ENCODE measurements at places on chromosomes 11 and 22.

DNA sequence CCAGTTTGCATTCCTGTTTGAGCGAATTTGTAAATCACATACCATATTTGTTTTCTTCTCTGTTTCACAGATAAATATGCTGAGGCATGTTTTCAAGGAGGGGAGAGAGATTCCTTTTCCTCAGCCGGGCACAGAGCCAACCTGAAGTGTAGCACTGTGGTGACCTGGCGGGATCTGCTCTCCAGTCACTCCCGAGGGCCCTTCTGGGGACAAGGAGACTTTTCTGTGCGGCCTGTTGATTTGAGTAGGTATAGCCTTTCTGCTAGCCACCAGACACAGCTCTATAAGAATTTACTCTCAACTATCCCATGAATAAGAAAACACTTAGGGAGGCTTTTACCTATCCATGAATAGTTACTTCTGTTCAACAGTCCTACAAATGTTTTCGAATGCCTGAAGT lies 63.5 kb upstream of the FDX1 start:
- no peak for DNase-seq

DNA sequence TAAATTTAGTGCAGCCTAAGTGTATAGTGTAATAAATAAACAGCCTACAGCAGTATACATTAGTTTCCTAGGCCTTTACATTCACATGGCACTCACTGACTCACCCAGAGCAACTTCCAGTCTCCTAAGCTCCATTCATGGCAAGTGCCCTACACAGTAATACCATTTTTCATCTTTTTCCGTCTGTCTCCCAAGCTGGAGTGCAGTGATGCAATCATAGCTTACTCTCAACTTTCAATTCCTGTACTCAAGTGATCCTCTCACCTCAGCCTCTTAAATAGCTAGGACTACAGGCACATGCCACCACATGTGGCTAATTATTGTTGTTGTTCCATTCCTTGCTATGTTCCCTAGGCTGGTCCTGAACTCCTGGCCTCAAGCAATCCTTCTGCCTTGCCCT lies 54.4 kb downstream of the FCHSD2 start:
- peak; percentile 42 for DNase-seq

DNA sequence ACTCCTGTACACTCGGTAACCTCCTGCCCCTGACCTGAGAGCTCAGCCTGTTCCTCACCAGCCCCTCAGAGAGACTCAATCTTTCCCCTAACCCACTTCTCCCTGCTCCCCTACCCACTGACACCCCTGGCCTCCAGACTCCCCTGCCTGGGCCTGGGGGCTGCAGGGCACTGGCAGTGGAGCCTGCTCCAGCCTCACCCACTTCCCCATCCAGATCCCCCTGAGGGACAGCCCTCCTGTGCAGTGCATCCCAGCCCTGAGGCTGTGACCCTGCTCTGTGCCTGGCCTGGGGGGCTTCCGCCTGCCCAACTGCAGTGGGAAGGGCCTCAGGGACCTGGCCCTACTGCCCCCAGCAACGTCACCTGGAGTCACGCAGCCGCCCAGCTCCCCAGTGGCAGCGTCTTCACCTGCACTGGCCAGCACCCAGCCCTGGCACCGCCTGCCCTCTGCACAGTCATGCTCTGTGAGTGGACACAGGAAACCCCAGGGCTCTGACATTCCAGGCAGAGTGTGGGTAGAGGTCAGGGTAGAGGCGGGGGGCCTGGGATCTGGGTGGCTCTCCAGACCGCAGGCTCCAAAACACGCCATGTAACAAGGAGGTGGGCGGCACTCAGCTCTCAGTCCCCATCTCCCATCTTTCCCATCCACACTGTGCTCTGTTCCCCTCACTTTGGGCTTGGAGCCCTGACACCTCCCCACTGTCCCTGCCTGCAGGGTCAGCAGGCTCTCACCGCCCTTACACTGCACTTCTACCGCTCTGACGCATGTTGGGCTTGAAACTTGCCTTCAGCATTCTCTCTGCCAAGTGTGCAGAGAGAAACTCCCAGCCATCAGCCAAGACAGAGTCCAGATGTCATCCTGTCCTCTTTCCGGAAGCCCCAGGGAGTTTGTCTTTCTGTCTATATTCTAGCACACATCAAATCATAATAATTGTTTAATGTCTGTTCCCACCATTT lies 5.1 kb downstream of the VSIG10L2 start:
- DNase-seq = peak; percentile 85

GRCh38 chr22:19895160-19895849 lies 40.6 kb upstream of the GNB1L start:
- DNase-seq = no peak

DNA sequence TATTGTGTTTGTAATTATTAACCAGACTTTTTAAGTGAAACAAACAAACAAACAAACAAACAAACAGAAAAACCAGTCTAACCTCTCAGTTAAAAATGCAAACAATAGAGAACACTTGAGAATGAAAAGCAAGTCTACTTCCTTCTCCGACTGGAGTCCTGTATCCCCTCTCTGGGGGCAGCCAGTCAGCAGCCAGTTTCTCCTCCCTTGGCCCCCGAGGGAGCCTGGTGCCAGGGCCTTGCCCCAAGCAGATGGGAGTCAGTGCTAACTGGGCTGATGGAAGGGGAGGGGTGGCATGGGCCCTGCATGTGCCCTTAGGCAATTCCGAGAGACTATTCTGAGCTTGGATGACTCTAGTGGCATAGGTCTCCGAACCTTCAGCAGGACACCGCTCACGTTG lies 137.2 kb downstream of the GRIK4 start:
- no peak for DNase-seq

DNA sequence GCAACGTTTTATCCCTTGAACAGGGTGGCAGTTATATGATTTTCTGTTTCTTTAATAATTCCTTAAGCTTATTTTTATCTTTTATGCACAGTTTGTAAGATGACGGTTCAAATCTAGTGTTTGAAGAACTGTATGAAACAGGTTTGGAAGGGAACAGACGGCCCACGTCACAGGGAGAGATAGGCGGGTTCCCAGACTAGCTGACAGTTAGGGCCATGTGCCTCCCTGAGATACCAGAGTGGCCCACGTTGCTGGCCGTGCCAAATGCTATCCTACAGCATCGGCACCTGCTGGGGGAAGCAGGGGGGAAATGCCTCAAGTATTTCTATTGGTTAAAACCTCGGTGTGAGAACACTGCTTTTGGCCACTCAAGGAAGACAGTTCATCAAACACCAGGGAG lies 50.2 kb upstream of the BID start:
- no peak for DNase-seq

- DNase-seq = no peak
Measured at GRCh38 chr11:58446294-58446693, 4.3 kb upstream of the OR5B12 start.

- DNase-seq = no peak
Measured at GRCh38 chr22:19779685-19780268, 19.2 kb downstream of the TBX1 start.

GRCh38 chr11:65440831-65441499 lies 18.4 kb downstream of the NEAT1 start:
- peak; percentile 48 for DNase-seq

GRCh38 chr11:45361551-45361950 lies 75.4 kb upstream of the SYT13 start:
- no peak for DNase-seq

DNA sequence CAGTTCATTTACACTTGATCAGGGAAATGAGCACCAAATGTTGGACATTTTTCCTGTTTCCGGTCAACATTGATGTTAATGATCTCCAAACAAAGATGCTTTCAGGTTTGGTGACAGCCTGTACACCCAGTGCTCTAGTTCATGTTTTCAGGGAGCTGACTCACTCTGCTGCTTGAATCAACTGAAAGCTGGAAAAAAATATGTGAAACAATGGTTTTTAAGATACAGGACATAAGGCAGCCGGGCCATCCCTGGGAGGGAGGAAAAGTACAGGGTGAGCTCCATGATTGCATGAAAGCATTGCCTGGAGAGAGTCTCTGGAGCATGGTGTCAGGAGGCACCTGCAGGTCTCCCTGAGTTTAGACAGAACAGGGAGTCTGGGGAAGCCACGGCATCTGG lies 259.6 kb downstream of the TBC1D22A start:
- DNase-seq = no peak

GRCh38 chr22:21582801-21583740 lies 15.6 kb downstream of the UBE2L3 start:
- DNase-seq = no peak

DNA sequence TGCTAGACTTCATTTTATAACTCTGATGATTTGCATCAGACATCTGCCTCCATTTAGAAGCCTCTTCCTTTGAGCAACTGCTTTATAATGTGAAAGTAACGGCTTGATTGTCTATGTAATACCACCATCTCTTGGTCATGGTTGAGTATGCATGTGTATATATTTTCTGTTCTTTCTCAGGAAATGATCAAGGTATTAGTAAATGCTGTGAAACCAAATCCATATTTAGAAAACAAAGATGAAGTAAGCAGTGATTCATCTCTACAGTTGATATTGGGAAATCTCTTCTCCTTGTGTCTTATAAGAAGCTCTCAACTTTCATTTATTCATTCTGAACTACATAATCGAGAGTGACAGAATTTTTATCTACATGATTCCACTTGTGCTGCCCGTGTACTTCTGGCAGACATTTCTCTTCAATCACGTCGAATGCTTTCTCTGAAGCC lies 104.6 kb upstream of the ANO3 start:
- DNase-seq = peak; percentile 97

DNA sequence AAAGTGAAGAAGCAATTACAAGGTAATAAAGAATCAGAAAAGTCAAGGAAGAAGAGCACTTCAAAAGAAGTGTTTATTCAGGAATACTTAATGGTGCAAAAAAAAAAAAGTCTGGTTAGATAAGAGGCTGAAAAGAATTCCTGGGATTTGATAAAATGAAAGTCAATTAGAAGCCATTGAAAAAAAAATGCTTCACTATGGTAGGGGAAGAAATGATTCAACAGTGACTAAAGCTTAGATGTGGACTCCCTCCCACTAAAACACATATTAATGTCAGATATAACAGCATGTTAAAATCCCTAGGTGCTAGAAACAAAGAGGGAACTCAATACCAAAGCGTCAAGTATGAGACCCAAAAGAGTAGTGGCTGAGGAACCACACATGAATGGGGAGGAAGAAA lies 335.3 kb upstream of the PITPNB start:
- no peak for DNase-seq

DNA sequence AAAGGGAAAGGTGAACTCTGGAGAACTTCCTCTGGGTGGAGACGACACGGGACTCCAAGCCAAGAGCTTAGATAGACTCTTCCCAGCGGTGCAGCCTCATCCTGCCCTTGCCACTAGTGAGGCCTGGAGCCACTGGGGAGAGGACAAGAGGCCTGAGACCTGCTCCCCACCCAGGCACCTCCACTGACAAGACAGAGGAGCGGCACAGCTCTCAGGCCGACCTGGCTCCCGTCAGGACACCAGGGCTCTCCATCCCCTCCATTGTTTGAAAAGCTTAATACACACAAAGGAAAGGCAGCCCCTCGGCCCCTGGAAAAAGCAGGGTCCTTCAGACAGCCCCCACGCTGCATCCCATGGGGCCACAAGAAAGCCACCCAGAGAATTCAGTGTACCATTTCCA lies 29.6 kb downstream of the POLDIP3 start:
- no peak for DNase-seq

DNA sequence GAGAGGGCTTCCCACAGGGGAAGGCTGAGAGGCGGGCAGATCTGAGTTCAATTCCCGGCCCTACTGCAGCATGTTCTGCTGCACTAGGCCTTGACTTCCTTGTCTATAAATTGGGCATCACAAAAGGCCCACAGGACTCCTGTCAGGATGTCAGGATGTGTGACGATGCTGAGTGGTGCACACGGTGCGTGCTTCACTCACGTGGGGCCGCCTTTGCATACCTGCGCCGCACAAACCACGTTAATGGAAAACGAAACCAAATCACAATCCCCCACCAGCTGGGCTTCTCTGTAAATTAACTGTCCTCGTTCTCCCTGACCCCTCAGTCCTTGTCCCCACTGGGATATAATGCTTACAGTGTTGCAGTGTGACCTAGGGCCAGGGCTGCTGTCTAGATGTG lies 32.3 kb upstream of the TSPAN18 start:
- DNase-seq = no peak

DNA sequence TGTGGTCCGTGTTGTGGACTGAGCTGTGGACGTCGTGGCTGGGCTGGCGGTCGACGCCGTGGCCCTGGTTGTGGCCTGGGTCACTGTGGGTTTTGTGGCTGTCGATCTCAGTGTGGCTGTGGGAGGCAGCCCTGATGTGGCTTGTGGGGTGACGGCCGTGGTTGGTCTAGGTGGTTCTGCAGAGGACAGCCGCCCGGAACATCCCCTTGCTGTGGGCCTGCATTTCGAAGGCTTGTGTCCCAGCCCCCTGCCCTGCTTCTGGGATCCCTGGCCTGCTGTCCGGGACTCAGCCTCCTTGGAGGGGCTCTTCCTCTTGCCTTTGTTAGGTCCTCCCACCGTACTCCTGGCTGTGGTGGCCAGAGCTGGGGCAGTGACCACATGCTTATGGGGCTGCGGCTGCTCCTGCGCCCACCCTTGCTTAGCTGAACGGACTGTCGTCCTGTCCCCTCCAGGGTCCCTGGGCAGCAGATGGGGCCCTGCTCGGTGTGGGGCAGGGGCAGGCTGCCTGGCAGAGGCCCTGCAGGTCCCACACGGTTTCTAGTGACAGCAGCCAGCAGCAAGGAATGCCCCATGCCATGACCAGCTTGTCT lies 17.1 kb downstream of the MUC6 start:
- no peak for DNase-seq

DNA sequence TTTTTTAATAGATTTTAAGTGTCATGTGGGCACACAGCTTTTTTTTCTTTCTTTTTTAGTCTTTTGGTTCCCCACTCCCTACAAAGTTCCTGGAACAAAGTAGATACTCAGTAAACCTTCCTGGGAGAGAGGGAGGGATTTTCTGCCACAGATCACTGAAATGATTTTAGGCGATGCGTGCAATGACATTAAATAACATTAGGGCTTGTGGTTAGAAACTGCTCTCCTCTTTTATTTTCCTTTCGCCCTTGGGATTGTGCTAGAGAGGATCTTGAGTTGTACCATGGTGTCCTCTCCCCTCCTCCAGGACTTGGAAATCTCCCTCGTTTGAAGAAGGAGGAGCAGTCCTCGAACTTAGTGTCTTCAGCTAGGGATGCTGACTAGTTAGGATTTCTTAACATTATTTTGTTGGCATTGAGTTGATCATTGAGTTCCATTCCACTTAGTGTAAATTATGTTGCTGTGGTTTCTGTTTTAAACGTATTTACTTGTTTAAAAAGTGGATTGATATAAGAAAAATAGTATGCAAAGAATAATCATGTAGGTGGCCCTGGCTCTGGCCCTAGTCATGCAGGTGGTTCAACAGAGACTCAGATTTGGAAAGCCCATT lies 88.4 kb downstream of the TRAF6 start:
- peak; percentile 60 for DNase-seq

DNA sequence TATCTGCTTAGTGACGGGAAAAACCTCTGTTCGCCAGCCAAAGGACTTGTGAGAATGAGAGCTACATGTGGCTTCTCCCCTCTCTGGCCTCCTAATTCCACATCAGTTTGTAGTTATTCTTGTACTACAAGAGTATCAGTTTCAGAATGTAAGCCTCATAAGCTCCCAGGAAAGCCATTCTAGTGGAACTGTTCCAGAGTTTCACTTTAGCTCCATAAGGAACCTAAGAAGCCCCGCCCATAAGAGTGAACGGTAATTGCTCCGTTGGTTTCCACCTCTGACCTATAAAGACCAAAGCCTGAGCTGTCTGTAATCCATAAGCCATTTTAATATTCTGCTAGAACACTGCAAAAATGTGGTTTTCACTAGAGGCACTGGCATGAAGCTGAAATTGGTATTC lies 53.0 kb downstream of the SIK3 start:
- peak; percentile 66 for DNase-seq

GRCh38 chr22:27598792-27599191 lies 202.8 kb downstream of the MN1 start:
- DNase-seq = no peak
